ENCODE measurements at places on chromosomes 3 and 15.

GRCh38 chr3:73786321-73786807 lies 161.6 kb upstream of the PDZRN3 start:
- no peak for DNase-seq

GRCh38 chr3:70488131-70488530 lies 175.7 kb upstream of the MDFIC2 start:
- DNase-seq = no peak

DNA sequence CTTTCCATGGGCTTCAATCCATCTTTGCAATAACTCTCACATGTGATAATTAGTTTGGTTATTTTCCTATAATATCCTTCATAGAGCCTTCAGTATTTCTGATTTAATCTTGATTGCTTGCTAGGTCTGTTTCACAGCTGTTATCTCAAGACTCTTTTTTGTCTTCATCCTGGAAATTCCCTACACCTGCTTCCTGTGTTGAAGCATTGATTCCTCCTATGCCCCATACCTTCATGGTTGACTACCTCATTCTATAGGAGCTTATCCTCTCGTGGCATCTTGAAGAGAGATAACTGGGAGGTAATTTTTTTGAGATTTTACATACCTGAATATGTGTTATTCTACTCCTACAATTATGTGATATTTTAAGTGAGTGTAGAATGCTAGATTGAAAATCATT lies 26.7 kb downstream of the PIK3CA start:
- DNase-seq = no peak

GRCh38 chr3:183506674-183507320 lies 48.7 kb downstream of the KLHL6 start:
- no peak for DNase-seq

All from upper lobe of right lung (tissue), 1 donor.